ENCODE measurements at places on chromosomes 5 and 9.

DNA sequence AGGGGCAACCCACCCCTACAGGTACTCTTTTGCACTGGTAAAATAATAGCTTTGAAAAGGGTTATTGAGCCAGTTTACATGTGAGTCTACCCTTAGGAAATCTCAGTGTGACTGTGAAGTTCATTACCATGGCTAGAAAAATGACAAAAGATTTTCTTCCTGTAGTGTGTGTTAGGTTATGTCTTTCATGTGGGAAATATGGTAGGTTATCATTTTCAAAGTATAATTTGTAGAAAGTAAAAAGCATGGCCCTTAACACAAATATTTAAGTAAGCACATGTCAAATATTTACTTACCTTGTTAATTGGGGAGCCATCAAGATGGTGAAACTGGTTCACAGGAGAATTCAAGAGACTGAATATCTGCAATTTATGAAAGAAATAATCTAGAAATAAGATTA, 37.3 kb upstream of the PLPP1 start:
- no peak for DNase-seq

- DNase-seq = no peak
Measured at GRCh38 chr5:142590451-142591231, 95.2 kb downstream of the FGF1 start.

GRCh38 chr5:144084971-144085370, 85.5 kb downstream of the YIPF5 start:
- DNase-seq = no peak

- DNase-seq = no peak
Measured at GRCh38 chr5:84764227-84764626, 379.5 kb upstream of the EDIL3 start.

- DNase-seq = no peak
Measured at GRCh38 chr9:34959461-34959860, 1.4 kb downstream of the PHF24 start.

DNA sequence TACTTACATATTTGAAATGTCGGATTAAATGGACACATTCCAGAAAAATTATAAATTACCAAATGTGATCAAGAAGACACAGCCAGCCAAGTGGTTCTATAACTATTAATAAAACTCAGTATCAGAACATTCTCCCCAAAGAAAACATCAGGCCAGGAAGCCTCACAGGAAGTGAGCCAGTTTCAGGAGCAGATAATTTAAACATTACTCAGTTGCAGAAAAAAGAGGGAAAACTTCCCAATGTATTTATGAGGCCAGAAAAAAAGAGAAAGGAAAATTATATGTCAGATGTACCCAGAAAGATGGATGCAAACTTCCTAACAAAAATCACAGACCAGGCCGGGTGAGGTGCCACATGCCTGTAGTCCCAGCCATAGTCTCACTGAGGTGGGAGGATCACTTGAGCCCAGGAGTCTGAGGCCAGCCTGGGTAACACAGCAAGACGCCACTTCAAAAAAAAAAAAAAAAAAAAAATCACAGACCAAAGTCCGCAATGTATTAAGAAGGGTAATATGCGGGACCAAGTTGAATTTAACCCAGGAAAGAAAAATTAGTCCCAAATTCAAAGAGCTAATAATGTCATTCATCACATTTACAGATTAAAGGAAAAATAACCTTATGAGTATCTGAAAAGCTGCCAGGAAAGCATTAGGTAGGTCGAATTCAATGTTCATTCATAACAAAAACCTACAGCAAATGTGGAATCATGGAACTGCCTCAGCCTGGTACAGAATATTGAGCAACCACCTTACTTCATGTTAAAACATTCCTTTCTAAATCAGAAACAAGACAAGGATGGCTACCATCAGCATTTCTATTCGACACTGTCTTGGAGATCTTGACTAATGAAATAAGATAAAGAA, 37.2 kb upstream of the NRARP start:
- no peak for DNase-seq
